ENCODE measurements at places on chromosomes 2 and 18. TPM values are rescaled to one million over a fixed set of nuclear protein-coding genes. Genes with fewer than 3 reads are reported as not detected.

Gene SOWAHC
- total RNA-seq = 9.3 TPM

GRCh38 chr2:170300993-170301392 lies 123.0 kb downstream of the MYO3B start:
- no peak for DNase-seq

DNA sequence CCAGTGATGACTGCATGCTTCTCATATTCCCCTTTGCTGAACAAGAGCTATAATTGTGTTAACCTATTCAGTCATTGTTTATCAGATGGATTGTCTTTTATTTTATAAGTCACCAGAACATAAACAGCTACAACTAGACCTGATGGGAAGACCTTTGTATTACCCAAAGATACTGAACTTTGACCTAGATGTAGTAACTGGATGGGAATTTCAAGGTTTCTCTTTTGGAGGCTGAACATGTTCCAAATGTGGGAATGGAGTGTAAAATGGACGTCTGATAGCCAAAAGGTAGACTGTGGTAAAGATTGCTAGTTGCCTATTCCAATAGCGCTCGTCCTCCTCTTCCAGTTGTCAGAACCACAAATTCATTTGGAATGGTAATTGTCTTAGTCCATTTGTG lies 56.4 kb upstream of the ST3GAL5 start:
- no peak for DNase-seq

Gene CYP26B1
- total RNA-seq = 2.5 TPM

DNA sequence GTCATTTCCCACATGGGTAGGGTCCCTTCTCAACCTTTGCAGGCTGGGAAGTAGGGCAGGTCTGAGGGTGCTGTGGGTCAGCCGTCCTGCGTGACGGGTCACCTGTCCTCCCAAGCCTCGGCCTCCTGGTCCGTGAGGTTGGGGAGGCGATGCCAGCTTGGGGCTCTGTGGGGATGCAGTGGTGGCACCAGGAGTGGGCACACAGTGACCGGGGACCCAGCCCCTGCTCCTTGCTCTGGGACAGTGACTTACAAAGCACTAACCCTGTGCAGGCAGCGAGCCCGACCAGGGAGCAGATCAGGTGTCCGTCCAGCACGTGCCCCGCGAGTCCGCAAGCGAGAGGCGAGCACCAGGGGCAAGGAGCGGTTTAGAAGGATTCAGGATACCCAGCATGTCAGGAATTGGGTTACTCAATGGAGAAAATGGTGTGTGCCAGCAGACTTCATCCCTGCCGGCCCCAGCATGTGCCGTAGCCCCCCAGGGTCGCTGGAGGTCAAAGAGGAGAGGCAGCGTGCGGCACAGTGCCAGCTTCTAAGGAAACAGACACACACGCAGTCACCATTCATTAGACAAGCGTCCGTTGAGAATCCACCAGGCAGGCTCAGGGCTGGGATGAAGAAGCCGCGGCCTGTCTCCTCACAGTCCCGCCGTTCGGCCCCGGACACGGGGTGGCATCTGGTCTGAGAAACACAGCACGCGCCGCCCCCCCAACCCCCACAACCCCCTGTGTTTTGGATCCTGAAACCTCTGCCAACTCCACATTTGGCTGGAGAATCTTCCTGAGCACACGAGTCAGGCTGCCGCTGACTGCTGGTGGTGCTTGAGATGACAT lies 11.7 kb downstream of the COLEC11 start:
- no peak for DNase-seq

GRCh38 chr2:196101325-196101991 lies 32.8 kb upstream of the DNAH7 start:
- DNase-seq = peak; percentile 87

GRCh38 chr2:231373786-231374349 lies 21.6 kb upstream of the B3GNT7 start:
- no peak for DNase-seq

- DNase-seq = no peak
Measured at GRCh38 chr2:74707837-74708236, 53.8 kb downstream of the SEMA4F start.

GRCh38 chr2:231554327-231554726 lies 24.1 kb upstream of the NMUR1 start:
- DNase-seq = no peak

DNA sequence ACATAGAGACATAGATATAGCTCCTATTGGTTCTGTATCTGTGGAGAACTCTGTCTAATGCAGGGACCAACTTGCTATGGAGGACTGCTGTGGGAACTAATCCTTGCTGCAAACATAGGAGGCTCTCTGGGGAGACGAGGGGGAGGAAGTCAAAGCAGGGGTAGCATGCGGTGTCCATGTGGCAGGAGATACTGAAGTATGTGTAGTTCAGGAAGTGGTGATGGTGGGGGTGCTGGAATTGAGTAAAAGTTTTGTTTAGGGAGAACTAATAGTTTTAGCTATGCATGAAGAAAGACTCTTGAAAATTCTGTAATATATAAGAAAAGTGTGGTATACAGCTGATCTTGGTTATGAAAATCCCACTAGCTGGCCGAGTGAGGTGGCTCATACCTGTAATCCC lies 62.0 kb downstream of the ANKRD44 start:
- DNase-seq = no peak

Gene TRAF3IP1
- 8.4 TPM for total RNA-seq

GRCh38 chr2:24317491-24317920 lies 42.8 kb downstream of the ITSN2 start:
- peak; percentile 12 for DNase-seq

DNA sequence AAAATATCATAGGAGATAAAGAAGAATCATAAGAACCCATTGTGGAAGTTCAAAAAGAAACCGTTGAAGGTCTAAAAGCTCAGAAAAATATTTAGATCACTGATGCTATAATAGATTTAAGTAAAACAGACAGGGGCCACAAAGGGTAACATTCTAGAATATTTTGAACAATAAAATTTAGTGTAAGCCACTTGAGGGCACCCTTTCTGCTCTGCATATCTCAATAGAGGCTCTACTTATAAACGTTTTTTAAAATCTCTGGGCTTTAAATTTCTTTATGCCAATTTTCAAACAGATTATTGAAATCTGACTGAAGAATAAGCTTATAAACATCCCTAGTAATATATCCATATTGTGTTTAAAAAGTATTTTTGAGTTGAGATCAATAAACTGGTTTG lies 57.6 kb upstream of the IL1RL1 start:
- peak; percentile 62 for DNase-seq

GRCh38 chr2:47031909-47032668 lies 116.5 kb upstream of the MCFD2 start:
- no peak for DNase-seq

- DNase-seq = no peak
Measured at GRCh38 chr18:30583768-30584167, 458.8 kb downstream of the DSC3 start.

GRCh38 chr18:8980496-8980895 lies 122.0 kb upstream of the NDUFV2 start:
- no peak for DNase-seq

- peak; percentile 22 for DNase-seq
Measured at GRCh38 chr2:88831792-88832248, 140.3 kb downstream of the RPIA start.

GRCh38 chr2:33321236-33321771 lies 155.1 kb upstream of the RASGRP3 start:
- DNase-seq = peak; percentile 75

Gene CPO
- not detected for total RNA-seq

Data from fibroblast of the aortic adventitia (primary cell).